Stimulated activated effector memory CD8-positive, alpha-beta T cell treated with anti-CD3 and anti-CD28 coated beads, Interleukin-12 subunit alpha, Interleukin-12 subunit beta, amount 100 ng/mL, for 72 hours (primary cell): ENCODE measurements at places on chromosomes 12 and 14.

GRCh38 chr12:63151623-63152320 lies 771 bp upstream of the AVPR1A start:
- no peak for DNase-seq

GRCh38 chr12:109503611-109504010 lies 26.2 kb downstream of the UBE3B start:
- no peak for DNase-seq

DNA sequence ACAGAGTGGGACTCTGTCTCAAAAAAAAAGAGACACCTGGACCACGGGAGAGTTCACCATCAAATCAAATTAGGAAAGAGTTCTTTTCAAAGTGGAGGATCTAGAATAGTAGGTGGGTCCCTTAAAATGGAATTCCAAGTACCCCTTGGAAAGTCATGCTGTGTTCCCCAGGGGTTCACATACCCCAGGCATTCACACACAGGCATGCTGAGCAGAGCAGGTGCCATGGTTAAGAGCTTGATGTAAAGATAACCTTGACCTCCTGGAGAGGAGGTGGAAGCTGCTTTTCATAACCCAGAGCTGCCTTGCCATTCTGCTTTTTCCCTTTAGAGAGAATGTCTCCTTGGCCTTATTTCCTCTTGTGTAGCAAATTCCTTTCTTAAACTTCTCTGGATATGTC lies 14.2 kb upstream of the SRSF5 start:
- DNase-seq, result no peak

DNA sequence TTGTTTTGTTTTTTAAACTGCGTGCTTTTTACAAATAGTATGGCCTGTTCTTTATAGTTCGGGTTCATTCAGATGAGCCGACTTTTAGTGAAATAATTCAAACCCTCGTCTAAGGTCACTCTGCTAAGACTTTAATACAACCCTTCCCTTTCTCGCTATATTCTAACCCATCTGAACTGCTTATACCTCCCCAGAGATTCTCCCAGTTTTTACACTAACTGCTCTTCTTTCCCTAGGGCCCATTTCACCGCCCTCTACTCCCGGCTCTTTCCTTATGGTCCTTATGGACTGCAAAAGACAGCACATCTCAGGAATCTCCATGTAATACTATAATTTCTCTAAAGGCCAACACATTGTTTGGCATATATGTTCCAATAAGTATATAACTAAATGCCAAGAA lies 2.1 kb downstream of the MAPK1IP1L start:
- DNase-seq, result no peak

DNA sequence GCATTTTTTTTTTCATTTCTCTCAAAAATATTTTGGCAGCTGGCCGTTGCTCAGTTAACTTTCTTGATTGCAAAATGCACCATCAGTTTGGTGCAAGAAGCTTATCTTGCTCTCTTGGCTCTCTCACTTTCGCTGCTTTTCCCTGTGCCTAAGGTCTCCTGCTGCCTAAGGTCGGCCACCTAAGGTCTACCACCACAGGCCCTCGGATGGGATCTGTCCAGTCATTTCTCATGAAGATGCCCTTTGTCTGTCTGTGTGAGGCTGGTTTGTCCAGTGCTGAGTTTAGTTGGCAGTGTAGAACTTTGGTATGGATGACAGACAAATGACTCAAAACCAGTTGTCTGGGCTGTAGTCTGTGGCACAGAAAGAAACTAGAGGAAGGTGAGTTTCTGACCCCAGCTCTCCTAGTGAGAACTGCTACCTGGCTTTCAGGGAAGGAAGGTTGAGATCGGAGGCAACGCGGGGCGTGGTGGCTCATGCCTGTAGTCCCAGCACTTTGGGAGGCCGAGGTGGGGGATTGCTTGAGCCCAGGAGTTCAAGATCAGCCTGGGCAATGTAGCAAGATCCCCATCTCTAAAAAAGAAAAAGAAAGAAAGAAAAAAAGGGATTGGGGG lies 2.6 kb downstream of the MLXIP start:
- DNase-seq, result no peak

GRCh38 chr12:48199774-48200221 lies 3.3 kb downstream of the OR10AD1 start:
- DNase-seq, result no peak

GRCh38 chr12:107635139-107635538 lies 50.5 kb upstream of the PWP1 start:
- DNase-seq, result no peak

DNA sequence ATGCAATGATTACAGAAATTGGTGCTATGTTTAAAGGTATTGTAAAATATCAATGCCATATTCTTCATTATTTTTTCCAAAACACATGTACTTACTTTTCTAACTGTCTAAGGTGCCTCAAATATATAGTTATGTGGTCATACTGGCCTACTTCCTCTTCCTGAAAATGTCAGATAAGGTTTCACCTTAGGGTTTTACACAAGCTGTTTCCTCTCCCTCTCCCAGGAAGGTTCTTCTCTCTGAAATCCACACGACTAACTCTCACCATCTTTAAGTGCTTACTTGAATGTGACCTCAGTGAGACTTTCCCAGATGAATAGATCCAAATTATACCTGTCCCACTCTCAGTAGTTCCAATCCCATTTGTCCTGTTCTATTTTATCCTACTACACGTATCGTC lies 11.6 kb upstream of the CLEC4D start:
- DNase-seq, result no peak

DNA sequence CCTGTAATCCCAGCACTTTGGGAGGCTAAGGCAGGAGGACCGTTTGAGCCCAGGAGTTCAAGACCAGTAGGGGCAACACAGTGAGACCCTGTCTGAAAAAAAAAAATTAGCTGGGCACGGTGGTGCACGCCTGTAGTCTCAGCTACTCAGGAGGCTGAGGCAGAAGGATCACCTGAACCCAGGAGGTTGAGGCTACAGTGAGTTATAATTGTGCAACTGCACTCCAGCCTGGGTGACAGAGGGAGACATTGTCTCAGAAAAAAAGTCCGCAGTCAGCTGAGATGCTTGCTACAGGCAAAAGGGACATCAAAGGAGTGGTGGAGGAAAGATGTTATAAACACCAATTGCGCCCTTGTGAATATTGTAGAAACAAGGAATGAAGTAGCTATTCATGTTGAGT lies 77.8 kb downstream of the NDUFA12 start:
- DNase-seq, result no peak

- no peak for DNase-seq
Measured at GRCh38 chr12:44299524-44299923, 463.6 kb downstream of the TMEM117 start.

GRCh38 chr12:78171061-78171460 lies 340.4 kb downstream of the NAV3 start:
- no peak for DNase-seq

GRCh38 chr12:29044799-29045198 lies 104.3 kb upstream of the FAR2 start:
- DNase-seq, result no peak

- no peak for DNase-seq
Measured at GRCh38 chr14:39383026-39383660, 49.1 kb downstream of the FBXO33 start.

GRCh38 chr12:4223273-4223845 lies 50.2 kb upstream of the CCND2 start:
- no peak for DNase-seq
